ENCODE measurements at places on chromosomes 11 and 22.
A peak's percentile ranks its signal among the peaks of the same experiment; 100 is the strongest.

- DNase-seq = no peak
These were observed at the start of gene ETS1 for GRCh38 chr11:128587415-128587814. Gene ETS1, minus strand, starts transcription at chr11:128587558. Its CDS starts 14,428 bp downstream, at chr11:128573130.

DNA sequence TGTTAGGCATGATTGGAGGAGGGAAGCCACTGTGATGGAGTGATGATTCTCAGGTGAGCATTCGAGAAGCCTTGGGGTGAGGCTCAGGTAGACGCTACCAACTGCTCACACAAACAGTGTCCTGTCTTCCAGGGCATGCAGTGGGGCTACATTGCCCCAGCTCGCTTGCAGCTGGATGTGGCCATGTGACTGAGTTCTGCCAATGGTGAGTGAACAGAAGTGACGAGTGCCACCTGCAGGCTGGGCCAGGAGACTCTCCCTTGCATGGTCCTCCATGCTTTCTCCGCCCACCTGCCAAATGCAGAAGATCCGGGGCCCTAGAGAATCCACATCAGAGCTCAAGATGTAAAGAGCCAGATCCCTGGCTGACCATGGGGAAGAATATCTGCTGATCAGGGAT is 195.9 kb downstream of the BCR start:
- DNase-seq = no peak

- DNase-seq = no peak
These were observed 13.2 kb downstream of the HSD17B12 start for GRCh38 chr11:43693731-43694130.

DNA sequence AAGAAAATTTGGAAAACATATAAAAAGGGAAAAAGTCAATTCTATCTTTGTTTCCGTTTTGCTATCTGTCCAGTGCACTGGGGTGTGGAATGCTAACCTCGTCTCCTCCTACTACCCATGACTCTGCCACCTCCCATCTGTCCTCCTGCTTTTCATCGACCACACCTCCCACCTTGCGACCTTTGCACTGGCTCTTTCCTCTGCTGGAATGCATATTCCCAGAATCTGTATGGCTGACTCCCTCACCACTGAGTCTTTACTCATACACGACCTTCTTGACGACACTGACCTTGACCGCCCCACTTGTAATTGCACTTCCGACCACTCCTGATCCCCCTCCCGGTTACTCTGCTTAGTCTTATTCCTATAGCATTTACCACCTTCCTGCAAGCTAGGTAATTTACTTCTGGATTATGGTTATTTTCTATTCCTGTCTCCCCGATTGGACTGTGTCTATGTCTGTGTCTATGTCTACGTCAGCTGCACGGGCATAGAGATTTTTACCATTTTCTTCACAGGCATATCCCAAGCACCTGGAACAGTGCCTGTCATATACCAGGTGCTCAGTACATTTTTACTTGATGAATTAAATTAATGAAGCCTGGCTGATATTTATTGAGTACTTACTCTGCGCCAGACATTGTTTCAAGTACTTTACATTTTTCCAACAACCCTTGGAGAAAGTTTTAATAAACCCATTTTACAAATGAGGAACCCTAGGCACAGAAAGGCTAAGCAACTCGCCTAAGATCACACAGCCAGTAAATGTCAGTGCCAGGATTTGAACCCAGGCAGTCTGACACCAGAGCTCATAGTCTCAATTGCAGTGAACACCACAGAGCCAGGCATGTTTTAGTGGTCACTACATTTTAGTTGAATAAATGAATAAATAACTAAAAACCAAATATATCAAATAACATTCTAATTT is 89.3 kb upstream of the SLC22A12 start:
- DNase-seq = no peak

- DNase-seq = no peak
These were observed 237.6 kb downstream of the ETS1 start for GRCh38 chr11:128349650-128350299.

- DNase-seq = peak; percentile 31
These were observed 753 bp upstream of the PPARA start for GRCh38 chr22:46149512-46150033.

DNA sequence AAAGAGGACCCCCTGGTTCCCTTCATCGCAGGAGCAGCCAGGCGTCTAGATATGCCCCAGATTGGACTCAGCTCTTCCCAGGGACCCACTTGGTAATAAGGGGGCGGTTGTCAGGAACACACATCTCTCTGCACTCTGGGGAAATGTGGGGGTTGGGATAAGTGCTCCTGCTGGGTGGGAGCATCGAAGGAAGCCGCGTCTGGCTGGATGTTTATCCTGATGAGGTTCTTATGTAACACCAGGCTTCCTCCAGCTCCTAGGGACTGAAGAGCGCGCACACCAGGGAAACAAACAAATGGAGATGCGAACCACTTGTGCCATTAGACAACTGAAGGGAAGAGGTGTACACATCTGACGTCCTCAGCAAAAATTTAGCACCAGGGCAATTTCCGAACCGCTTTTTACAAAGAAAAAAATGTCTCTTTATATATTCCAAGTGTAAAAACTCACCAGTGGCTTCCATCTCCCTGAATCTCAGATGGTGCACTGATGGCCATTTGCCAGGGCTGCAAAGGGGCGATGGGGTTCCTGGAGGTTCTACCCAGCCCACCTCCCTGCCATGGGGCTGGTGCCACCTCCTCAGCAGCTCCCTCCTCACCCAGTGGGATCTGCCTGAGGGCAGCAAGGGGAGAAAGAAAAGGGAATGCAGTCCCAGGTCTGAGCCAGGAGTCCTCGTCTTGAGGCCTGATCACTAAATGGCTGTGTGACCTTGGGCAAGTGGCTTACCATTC is 89.4 kb downstream of the PKNOX2 start:
- DNase-seq = no peak

DNA sequence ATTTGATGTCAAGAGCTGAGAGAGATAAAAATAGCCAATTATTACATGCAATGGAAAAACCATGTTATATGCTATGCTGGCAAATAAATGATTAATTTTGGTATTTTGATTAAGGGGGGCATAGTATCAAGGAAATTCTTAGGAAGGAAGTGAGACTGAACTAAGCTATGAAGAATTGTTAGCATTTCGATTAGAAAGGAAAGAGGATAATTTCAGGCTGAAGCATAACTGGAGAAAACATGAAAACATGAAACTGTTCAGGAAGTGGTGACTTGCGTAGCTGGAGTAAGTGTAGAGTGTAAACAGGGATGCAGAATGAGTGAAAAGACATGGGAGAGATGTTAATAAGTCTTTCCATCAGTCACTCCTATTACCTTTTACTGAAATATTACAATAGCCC is 6.4 kb downstream of the ACRV1 start:
- DNase-seq = no peak

DNA sequence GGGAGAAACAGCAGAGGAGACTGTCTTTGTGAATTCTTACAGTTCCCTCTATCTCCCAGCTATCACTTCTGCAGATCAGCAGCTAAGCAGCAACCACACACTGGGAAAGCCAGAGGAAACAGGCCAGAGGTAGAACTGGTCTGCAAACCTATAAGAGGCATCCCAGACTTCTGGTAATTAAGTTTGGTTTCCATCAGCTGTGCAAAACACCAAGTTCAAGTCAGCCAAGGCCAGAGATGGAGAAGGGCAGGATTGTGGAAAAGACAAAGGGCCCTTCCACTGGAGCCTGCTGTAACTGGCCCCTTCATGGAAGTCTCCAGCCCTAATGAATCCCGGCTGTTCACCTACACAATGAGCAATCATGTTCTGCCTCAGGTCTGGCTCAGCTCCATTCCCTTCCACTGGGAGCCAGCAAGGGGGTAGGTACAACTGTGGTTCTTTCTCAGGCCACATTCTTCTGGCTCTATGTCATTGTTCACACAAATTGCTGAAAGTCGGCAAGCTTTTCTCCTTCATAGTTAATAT is 4.6 kb upstream of the PAMR1 start:
- DNase-seq = no peak

DNA sequence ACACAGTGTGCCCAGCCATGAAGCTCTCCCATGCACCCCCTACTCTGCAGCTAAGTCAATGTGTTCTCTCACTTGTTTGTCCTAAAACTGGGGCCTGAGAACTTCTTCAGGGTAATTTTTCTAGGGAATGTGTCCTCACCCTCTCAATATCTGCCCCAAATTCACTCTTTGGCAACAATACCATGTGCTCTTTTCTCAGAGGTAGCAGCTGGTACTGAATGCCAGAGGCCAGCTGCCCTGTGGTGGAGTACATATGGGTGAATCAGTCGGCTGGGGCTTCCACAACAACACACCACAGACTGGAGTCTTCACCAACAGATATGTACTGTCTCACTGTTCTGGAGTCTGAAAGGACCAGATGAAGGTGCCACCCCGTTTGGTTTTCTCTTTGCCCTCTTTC is 97.7 kb upstream of the TOP3B start:
- DNase-seq = no peak

- no peak for DNase-seq
These were observed 99.5 kb downstream of the ZNF280B start for GRCh38 chr22:22408731-22409696.

DNA sequence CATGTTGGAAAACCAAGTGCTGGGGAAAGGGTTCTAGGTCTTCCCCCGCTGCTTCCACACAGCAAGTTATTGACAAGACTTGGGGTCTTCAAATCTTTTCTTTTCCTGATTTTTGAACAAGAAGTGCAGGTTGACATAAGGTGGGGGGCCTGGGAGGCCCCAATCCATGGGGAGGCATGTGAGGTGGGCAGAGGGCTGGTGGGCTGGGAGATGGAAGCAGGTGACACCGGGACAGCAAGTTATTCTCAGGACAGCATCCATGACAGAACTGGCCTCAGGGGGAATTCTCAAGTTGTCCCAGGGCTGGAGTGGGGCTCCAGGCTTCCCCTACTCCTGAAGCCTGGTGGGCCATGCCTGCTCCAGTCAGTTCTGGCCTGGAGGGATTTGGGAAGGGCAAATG is 5.5 kb downstream of the FGF19 start:
- no peak for DNase-seq

DNA sequence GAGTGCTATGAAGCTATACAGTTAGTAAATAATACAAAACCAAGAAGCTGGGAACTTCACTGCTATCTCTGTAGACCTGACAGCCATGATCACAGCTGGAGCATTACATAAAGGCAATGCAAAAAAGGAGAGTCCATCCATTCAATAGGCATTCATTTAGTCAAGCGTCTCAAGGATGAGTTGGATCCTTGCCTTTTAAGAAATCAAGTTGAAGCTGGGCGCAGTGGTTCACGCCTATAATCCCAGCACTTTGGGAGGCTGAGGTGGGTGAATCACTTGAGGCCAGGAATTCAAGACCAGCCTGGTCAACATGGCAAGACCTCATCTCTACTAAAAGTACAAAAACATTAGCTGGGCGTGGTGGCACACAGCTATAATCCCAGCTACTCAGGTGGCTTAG is 48.1 kb upstream of the ALKBH3 start:
- no peak for DNase-seq

DNA sequence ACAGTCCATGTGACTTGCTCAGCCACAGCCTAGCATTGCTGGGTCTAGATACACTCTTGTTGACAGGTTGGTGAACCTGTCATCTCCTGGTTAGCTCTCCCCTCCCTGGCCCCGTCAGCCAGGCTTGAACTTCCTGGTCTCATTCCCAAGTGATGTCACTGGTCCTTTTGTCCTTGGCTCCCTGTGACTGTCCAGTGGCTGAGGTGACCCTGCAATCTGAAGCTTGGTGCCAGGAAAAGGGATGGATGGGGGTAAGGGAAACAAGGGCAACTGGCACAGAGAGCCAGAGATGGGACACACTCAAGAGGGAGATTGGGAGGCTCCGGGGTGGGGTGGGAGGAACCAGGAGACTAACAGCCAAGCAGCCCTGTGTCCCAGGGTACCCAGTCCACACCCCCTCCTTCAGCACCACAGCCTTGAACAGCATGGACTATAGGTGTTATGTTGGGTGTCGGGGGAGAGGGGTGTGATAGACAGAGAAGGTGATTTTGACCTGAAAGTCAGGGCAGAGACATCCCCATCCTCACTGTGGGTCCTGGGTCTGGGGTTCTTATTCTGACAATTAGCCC is 63.8 kb upstream of the THY1 start:
- DNase-seq = no peak

DNA sequence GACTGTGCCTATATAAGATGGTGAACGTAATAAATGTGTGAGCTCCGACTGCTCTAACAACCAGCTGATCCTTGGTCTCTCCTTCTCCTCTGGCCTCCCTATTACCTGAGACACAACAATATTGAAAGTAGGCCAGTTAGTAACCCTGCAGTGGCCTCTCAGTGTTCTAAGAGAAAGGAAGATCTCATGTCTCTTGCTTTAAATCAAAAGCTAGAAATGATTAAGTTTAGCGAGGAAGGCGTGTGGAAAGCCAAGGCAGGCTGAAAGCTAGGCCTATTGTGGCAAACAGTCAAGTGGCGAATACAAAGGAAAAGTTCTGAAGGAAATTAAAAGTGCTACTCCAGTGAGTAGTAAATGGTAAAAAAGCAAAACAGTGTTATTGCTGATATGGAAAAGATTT is 39.5 kb downstream of the HIPK3 start:
- DNase-seq = no peak

- DNase-seq = no peak
These were observed 10.0 kb downstream of the OR5B21 start for GRCh38 chr11:58497951-58498350.

GRCh38 chr11:77093056-77093891 is 9.4 kb upstream of the OMP start:
- no peak for DNase-seq

GRCh38 chr11:61546663-61547062 is 34.2 kb downstream of the SYT7 start:
- no peak for DNase-seq

GRCh38 chr11:72234514-72234830 is 9.5 kb downstream of the PHOX2A start:
- no peak for DNase-seq

DNA sequence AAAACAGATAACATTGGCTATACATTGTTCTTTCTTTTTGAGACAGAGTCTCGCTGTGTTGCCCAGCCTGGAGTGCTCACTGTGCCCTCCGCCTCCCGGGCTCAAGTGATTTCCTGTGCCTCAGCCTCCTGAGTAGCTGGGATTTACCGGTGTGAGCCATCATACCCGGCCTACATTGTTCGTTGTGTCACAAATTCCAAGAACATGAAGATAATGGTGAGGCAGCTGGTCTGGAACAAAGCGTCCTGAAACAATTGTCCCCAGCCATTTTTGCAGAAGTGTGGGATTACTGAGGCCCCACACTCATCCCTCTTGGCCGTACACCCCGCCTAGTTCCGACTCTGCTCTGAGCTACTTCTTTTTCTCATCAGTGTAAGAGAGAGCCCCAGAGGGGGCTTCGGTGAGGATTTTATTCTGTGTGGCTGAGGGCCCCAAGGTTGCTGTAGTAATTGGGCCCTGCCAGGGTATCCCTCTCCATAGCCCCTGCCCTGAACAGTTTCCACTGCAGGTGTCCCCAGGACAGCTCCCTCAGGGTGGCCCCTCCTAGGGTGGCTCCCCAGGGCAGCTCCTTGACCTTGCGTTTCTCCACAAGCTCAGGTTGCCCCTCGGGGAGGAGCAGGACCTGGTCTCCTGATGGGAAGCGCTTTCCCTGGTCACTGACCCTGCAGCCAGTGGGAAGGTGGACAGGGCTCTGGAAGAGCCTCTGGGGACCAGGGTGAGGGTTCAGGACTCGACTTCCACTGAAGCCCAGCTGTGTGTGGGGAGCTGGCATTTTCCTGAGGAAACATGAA is 13.1 kb upstream of the ARSA start:
- no peak for DNase-seq

- no peak for DNase-seq
These were observed 21.2 kb upstream of the MAP6 start for GRCh38 chr11:75689863-75690609.

GRCh38 chr22:38623351-38623750 is 32.8 kb downstream of the FAM227A start:
- no peak for DNase-seq

GRCh38 chr22:36897611-36898010 is 15.8 kb upstream of the CSF2RB start:
- DNase-seq = no peak

All from naive thymus-derived CD8-positive, alpha-beta T cell (primary cell).